ENCODE measurements at places on chromosomes 5 and 9.

GRCh38 chr9:131277910-131278701 lies 1.8 kb upstream of the FAM78A start:
- peak; percentile 89 for DNase-seq

GRCh38 chr5:120600639-120601038 lies 136.5 kb downstream of the PRR16 start:
- no peak for DNase-seq

DNA sequence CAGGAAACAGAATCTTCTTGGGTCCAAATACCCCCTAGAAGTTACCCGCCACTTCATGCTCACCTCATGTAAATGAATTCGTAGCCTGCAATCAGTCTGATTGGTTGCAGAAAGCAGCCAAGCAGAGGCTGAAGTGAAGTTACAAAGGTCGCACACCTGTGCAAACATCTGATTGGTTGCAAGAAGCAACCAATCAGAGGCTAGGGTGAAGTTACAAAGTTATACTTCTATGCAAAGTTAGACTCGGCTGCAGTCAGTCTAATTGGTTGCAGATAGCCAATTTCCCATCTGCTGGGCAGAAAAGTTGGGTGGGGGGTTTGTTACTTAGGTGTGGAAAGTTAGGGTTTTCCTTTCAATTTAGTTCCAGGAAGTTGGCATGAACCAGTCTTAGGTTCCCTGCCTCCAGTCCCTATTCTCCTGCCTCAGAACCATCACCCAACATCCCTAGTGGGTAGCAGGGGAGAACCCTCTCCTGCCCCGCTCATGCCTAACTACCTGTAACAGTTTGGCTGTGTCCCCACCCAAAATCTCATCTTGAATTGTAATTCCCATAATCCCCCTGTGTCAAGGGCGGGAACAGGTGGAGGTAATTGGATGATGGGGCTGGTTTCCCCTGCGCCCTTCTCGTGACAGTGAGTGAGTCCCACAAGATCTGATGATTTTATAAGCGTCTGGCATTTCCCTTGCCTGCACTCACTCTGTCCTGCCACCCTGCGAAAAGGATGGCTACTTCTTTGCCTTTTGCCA lies 1.2 kb upstream of the RUSC2 start:
- no peak for DNase-seq

GRCh38 chr5:96569332-96569731 lies 92.8 kb upstream of the CAST start:
- no peak for DNase-seq

- no peak for DNase-seq
These were observed 19.8 kb downstream of the JADE2 start for GRCh38 chr5:134545070-134545868.

DNA sequence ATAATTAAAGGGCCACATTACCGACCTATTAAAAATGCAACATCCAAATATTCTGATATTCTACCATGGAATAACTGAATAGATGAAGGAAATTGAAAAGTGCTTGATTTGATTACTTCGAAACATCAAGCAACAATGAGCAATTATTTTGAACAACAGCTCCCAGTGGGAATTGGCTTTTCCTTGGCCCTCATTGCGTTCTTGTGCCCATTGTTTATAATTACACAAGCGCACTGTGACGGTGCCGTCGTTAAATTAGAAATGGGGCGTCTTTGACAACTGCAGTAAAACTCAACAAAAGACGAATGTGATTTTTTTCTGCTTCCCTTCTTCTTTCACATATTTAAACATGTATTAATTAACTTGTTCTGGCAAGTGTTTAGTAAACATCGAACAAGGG lies 61.6 kb downstream of the CDH6 start:
- DNase-seq: no peak

- DNase-seq: peak; percentile 24
These were observed 324.4 kb downstream of the ENC1 start for GRCh38 chr5:74316064-74316603.

DNA sequence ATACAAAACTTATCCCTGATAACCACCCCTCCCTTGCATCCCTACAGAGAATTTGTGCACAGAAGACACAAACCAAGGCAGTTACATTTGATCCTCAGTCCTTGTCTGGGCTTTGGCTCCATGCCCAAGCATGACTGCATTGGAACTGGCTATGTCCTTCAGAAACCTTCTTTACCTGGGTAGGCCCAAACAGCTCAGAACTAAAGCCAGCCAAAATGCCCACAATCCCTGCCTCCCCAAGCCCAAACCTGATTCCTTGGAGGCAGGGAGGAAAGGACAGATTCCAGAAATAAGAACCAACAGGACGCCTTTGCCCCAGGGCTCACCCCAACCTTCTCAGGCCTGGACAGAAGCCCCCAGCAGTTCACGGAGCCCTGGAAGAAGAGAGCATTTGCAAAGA lies 8.2 kb downstream of the IL17B start:
- no peak for DNase-seq

DNA sequence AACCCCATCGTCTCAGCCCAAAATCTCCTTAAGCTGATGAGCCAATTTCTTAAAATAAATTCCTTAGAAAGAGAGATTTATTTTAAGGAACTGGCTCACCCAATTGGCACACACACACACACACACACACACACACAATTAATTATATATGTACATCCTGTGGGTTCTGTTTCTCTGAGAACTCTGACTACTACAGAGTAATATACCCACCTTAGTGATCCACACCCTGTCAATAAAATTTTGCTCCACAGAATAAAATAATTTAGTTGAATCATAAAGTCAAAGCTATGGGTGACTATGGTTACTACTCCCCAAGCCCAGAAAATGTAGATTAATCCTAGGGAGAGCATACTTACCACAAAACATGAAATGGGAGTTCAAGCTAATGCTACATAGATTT lies 131.0 kb downstream of the DMAC1 start:
- no peak for DNase-seq

- no peak for DNase-seq
These were observed 548.9 kb downstream of the IRX1 start for GRCh38 chr5:4144411-4145007.

DNA sequence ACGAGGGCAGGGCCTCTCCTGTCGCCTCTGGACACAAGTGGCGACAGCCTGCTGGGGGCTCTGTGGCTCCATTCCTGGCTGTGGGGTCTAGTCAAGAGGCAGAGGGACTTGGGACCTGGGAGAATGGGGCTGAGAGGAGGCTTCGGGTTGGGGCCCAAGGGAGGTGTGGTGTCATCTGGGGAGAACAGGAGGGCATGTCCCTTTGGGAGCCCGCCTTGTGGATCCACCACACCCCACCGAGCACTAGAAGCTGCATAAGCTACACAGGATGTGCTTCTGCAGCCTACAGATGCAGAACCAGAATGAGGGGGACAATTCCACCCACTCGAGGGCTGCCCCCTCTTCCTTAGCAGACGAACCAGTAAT lies 3.9 kb upstream of the MAN1B1 start:
- DNase-seq: no peak

- no peak for DNase-seq
These were observed 12.8 kb downstream of the TRAF1 start for GRCh38 chr9:120913647-120914264.

GRCh38 chr5:150500328-150500841 lies 7.5 kb upstream of the NDST1 start:
- no peak for DNase-seq

GRCh38 chr5:115530426-115530825 lies 14.1 kb downstream of the FEM1C start:
- no peak for DNase-seq

- no peak for DNase-seq
These were observed 59.6 kb downstream of the MLANA start for GRCh38 chr9:5950261-5950660.

DNA sequence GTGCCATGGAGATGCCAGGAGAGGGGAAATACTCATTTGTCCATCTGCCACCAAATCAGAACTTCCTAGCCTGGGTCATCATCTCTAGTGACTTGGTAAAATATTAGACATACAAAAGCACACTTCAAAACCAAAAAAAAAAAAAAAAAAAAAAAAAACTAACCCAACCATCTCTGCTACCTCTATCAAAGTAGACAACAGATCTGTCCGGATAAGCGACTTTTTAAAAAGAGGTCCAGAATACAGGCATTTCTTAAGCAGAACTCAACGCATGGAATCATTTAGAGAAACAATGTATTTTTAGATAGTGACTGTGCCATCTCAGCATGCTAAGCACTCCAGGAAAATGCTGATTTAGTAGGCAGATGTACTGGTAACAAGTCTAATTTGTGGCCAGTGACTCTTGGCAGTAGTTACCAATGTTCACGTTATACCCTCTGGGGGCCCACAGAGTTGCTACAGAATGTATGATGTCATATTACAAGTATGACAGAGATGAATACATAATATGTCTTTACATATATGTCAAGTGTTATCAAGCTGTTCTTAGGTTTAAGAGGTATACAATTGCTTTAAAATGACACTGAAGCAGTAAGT lies 107.8 kb downstream of the SMIM23 start:
- no peak for DNase-seq

DNA sequence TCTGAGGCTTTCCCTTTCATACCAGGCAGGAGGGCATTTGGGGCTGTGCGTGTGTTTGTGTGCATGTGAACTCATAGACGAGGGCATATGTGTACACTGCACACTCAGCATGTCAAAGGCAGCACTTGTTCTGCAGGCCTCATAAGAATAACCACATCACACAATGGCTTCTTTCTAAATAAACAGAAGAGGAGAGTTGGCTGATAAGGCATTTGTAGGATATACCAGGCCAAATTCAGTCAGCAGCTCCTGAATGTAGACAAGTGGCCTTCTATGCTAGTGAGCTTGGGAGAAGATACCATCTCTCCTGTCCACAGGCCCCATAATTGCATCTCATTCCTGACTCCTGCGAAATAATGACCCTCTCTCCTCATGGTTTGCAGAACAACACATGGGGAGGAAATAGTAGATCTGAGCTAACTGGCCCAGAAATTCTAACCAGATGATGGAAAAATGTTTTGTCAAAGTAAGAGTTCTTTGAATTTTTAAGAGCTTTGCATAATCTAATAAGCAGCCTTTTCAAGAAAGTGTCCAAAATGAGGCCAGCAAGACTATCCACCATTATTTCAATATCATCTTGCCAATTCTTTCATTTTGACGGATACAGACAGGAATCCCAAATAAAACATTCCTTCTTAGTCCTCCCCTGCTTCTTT lies 60.5 kb upstream of the GAS1 start:
- DNase-seq: no peak

GRCh38 chr5:94397508-94397907 lies 220.9 kb downstream of the KIAA0825 start:
- DNase-seq: no peak

GRCh38 chr5:88675168-88675707 lies 207.7 kb downstream of the MEF2C start:
- no peak for DNase-seq
